ENCODE measurements at places on chromosomes 6 and 20. TPM values are rescaled to one million over a fixed set of nuclear protein-coding genes. Genes with fewer than 3 reads are reported as not detected.

Gene GPR63
- total RNA-seq, result 0.51 TPM

Gene PRSS16
- 7.6 TPM for total RNA-seq

Gene CYP24A1
- 6.3 TPM for total RNA-seq

Gene CFAP206
- 0.14 TPM for total RNA-seq

Gene DAAM2
- total RNA-seq, result 1.9 TPM

Gene TPX2
- total RNA-seq, result 62.2 TPM

Gene KATNA1
- 13.4 TPM for total RNA-seq

Gene ABCC10
- 17.0 TPM for total RNA-seq

Gene ULBP2
- 13.0 TPM for total RNA-seq

Gene ECT2L
- total RNA-seq, result not detected
